ENCODE measurements at places on chromosomes 7 and 10. TPM values are rescaled to one million over a fixed set of nuclear protein-coding genes. Genes with fewer than 3 reads are reported as not detected.

GRCh38 chr7:22093001-22093400 lies 147.3 kb upstream of the CDCA7L start:
- H3K27ac ChIP-seq: no peak overlapping the region
- no peaks in the 10 kb centered on the region for H3K4me1 ChIP-seq
- DNase-seq: no peak
- peaks cover 5% of the 10 kb centered on the region for H3K27me3 ChIP-seq

- no peaks in the 10 kb centered on the region for H3K27me3 ChIP-seq
- no peaks in the 10 kb centered on the region for H3K36me3 ChIP-seq
- peak; percentile 23 for DNase-seq
- H3K4me3 ChIP-seq: no peak overlapping the region
- H3K27ac ChIP-seq: no peak overlapping the region
- no peaks in the 10 kb centered on the region for H3K4me1 ChIP-seq
Observed at GRCh38 chr7:91034459-91035368, 229.5 kb upstream of the FZD1 start.

DNA sequence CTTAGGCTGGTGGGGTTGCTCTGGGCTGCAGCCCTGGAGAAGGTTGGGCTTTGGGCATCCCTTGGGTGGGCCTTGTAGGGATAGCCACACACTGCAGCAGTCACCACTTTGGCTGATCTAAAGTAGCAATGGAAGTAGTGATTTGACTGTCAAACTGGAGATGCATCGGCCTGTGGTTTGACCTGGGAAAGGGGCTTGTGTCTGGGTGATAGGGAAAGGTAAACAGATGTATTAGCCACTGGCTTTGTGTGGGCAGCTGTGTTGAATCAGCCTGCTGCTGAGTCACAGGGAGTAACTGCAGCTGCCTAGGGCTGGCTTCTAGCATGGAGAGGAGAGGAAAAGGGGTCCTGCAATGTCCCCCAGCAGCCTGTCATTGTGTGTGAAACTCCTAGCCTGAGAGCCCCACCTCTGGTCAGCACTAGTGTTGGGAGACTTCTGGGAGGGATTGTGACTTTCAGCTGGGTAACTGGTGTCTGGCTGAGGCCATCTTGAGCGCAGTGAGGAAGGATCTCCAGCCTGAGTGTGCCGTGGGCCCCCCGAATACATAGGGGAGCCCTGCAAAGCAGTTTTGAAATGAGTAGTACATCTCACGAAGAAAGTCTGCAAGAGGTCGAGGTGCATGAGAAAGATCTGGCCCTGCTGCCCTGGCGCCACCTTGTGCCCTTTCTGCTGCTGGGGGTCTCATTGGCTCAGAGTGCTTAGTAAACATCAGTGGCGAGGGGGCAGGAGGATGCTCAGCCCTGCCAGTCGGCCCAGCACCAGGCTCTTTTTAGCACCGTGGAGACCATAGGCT lies 117.3 kb downstream of the FANK1 start:
- no peaks in the 10 kb centered on the region for H3K36me3 ChIP-seq
- H3K27me3 ChIP-seq: no peaks in the 10 kb centered on the region
- no peak for DNase-seq
- H3K27ac ChIP-seq: no peak overlapping the region
- H3K4me1 ChIP-seq: no peaks in the 10 kb centered on the region

- H3K4me3 ChIP-seq: no peak overlapping the region
- no peaks in the 10 kb centered on the region for H3K36me3 ChIP-seq
- DNase-seq: no peak
- peaks cover 2% of the 10 kb centered on the region for H3K4me1 ChIP-seq
- no peak overlapping the region for H3K27ac ChIP-seq
Observed at GRCh38 chr7:102044641-102044983, 227.2 kb downstream of the CUX1 start.

The CYP2C19 gene
- total RNA-seq: not detected

The SLC39A12 gene
- total RNA-seq: not detected

The IKZF1 gene
- total RNA-seq: 374 TPM

Measured in activated CD8-positive, alpha-beta T cell treated with anti-CD3 and anti-CD28 coated beads, Interleukin-2, amount 10 ng/mL, durations not matched to agents 7 days and 5 days (primary cell).